HCEC 1CT (cell line): ENCODE measurements at places on chromosomes 7 and 10.
A peak's percentile ranks its signal among the peaks of the same experiment; 100 is the strongest.

- no peak for DNase-seq
Measured at GRCh38 chr7:159113056-159113455, 31.6 kb downstream of the VIPR2 start.

GRCh38 chr10:11551916-11552602, 59.4 kb downstream of the USP6NL start:
- DNase-seq, result peak; percentile 92

- no peak for DNase-seq
Measured at GRCh38 chr10:53395449-53395848, 622.9 kb upstream of the MBL2 start.

DNA sequence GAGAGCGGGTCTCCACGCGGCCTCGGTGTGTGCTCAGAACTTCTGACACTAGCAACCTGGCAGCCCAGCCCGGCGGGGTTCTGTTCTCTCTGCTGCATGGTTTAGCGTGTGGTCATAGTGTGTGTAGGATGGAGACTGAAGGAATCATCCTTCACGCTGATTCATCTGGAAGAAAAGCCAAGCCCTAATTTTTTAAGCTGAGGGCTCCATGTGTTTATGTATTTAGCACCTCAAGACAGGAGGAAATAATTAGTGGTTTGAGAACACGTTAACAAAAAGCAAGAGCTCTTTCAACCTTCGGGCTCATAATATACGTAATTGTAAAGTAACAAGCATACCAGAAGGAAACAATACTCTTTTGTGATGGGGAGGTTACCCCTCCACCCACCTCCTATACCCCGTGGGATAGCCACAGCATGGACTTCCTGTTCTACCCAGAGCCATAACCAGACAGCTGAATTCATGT, 504.6 kb upstream of the MKI67 start:
- no peak for DNase-seq

DNA sequence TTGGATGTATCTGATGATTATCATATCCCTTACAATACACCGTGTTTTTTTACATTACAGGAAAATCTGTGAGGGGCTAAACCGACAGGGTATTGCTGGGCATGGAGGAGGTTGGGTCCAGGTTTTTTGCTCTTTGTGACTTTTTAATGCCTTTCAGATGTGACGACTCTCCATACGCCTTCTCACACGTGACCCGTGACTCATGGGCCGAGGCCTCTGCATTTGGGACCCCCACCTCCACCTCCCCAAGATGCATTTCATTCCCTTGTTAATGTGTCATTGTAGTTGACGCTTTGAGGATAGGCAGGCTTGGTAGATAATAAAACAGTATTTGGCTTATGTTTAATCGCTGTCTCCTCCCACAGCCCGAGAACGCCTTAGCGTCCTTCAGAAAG, 95.3 kb downstream of the CUX1 start:
- no peak for DNase-seq

GRCh38 chr7:43926798-43927123, 525 bp downstream of the UBE2D4 start:
- DNase-seq, result no peak

DNA sequence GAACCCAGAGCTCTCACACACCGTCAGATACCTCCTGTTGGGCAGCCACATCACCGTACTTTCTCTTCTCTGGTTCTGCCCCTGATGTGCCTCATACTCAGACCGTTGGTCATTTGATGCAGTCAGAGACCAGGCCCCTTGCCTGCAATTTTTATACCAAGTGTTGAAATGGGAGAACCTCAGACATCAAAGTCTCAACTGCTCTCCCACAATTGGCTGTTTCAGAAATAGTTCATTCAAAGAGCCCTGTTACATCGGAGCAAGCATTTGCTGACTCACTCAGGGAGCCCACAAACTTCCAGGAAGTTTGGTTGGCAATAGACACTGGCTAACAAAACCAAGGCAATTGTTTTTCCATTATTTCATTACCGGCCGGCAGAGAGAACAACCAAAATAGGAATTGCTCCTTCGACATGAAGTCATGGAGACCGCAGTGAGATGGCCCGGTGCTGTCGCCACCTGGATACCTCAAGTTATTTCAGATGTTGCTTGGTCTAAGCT, 33.5 kb upstream of the ADAM12 start:
- DNase-seq, result peak; percentile 89

GRCh38 chr10:45443101-45444009, 69.3 kb downstream of the ALOX5 start:
- no peak for DNase-seq

DNA sequence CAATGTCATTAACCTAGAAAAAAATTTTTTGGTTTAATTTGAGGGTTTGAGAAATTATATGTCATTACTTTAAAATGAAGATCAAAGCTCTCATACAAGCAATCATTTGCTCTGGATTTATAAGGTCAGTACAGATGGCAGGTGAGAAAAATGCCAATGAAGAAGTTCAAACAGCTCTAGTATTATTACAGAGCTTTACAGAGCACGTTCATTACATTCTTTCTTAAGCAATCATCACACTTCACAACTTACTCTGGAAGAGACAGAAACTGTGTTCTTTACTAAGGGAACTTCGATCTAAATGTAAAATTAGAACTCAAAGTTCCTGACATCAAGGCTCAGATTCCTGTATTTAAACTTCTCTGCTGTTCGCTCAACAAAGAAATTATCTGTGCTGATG, 153.4 kb downstream of the ATE1 start:
- DNase-seq, result peak; percentile 9

GRCh38 chr10:70272925-70273316, 10.9 kb downstream of the NPFFR1 start:
- DNase-seq, result peak; percentile 33

DNA sequence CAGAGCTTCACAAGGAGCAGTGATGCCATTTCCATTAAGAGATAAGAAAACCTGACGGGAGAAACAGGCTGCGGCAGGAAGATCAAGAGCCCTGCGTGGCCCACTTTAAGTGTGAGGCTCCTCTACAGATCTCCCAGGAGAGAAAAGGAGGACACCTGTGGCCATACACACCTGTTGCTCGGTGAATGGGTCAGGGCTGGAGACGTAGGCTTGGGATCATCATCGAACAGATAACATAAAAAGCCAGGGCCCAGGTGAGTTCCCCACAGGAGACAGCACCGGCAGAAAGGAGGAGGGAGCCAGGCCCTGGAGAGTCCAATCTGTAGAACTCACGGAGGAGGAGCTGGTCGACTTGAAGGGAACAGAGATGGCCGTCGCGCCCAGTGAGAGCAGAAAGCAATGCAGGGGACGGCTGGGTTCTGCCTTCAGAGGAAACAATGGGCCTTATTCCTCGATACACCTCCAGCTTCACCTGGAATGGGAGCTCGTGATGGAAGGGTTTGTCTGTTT, 556.8 kb downstream of the DNAJB6 start:
- no peak for DNase-seq

DNA sequence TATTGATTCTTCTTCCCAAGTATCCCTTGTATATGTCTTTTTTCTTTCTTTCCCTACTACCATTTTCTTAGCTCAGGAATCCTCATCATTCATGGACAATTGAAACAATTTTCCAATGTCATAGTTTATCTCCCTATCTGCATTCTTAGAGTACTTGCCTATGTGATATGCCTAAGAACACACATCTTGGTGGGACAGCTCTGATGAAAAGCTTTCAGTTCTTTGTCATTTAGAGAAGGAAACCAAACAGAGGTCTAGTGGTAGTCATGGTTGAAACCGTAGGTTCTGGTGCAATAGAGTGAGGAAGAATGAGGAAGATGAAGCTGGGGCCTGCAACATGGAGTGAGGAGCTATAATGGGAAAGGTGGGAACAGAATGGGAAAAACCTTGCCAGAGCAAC, 28.2 kb downstream of the TDRD1 start:
- DNase-seq, result no peak

DNA sequence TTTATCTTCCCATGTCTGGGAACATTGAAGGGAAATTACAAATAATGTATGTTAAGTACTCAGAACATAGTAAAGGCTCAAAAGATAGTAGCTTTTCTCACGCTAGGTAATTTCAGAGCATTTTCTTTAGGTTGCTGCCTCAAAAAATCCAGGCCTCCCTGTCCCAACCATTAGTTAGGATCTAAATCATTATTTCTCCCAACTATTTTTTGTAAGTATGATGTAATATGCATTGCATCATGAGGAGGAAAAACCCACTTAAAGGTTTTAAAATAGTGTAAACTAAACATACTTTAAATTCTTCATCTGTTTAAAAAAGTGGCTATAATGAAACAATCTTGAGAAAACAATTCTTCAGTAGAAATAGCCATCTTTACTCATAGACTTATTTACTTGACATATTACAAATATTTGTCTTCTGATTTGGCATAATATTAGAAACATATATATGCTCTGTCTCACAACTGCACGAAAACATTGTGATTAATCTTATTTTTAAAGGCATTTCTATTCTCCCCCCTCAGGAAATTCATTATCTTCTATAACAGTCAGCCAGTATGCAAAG, 329.3 kb downstream of the ELMO1 start:
- no peak for DNase-seq

- no peak for DNase-seq
Measured at GRCh38 chr7:146764458-146764857, 647.9 kb downstream of the CNTNAP2 start.

- DNase-seq, result peak; percentile 81
Measured at GRCh38 chr10:73887294-73888039, 13.1 kb upstream of the CAMK2G start.

- DNase-seq, result peak; percentile 89
Measured at GRCh38 chr7:107167483-107168232, 1.1 kb upstream of the HBP1 start.

GRCh38 chr7:64747802-64748201, 46.4 kb upstream of the ZNF138 start:
- no peak for DNase-seq

- DNase-seq, result no peak
Measured at GRCh38 chr10:84188815-84189214, 5.5 kb upstream of the CDHR1 start.

DNA sequence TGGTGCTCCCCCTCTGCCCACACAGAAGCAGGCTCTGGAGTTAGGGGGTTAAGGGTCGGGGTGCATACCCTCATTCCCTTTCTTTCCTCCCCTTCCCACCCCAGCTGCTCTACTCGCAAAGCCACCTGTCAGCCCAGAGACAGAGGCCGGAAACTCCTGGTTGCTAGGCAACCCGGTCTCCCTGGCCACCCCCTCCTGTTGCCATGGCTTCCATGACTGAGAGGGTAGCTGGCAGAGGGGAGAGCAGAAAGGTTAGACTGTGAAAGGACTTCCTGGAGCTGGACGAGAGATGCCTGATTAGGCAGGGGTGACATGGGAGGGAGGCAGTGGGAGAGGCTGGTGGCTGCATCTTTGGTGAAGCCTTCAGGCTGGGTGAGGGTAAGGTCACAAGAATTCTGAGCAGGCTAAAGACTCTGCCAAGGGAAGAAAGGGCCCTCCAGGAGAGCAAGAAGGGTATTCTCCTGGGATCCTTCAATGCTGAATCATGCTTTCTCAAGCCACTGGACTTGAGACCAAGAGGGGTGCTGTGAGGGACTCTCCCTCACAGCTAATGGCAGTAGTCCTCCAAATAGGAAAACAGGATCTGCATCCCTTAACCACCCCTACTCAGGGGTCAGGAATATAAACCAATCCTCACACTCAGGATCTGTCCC, 5.4 kb downstream of the PSD start:
- DNase-seq, result no peak

- no peak for DNase-seq
Measured at GRCh38 chr10:119368991-119369869, 161.9 kb downstream of the GRK5 start.

DNA sequence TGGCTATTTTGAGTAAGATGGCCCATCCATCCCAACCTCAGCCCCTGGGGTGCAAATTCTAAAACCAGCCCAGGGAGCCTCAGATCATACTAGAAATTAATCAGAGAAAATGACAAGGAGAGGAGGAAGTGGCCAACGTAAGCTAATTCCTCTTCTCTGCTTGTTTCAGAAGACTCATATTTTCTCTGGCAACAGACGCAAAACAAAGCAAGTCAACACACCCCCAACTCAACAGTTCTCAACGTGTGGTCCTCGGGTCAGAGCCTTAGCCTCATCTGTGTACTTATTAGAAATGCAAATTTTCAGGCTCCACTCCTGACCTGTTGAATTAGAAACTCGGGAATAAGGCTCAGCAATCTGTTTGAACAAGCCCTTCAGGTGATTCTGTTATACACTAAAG, 413.9 kb upstream of the AUTS2 start:
- no peak for DNase-seq

GRCh38 chr7:20229646-20230500, 12.7 kb upstream of the MACC1 start:
- DNase-seq, result peak; percentile 94

DNA sequence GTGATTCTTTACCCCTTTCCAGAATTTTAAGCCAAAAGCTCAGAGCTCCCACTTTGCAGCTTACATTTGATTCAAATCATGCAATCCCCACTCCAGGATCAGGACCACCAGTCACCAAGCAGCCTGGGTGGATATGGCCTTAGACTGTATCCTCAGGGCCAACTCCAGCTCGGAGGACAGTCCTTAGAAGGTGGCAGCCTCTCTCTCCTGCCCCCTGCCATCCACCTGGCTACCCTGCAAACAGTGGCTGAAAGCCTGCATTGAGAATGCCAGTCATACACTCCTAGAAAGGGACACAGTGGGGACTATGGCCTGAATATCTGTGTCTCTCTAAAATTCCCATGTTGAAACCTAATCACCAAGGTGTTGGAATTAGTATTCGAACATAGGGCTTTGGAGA, 50.0 kb upstream of the KCNMA1 start:
- no peak for DNase-seq

DNA sequence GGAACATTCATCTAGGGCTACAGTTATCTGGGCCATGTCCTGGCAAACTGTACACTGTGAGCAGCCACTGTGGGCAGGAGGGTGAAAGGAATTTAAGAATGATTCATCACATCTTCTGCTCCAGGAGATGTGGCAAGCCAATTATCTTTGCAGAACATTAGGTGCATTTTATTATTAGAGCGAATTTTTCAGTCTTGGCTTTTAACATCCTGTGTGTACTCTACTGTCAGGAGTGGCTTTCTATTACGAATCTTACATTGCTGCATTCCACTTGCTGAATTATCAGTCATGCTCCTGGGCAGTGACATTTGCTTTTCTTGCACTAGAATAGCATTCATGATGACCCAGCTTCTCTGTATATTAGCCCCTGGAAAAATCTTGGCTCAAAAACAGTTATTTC, 109.2 kb upstream of the TARP start:
- no peak for DNase-seq

GRCh38 chr7:36045830-36046341, 107.2 kb upstream of the EEPD1 start:
- DNase-seq, result no peak

GRCh38 chr10:92757066-92757710, 67.4 kb downstream of the HHEX start:
- peak; percentile 82 for DNase-seq

DNA sequence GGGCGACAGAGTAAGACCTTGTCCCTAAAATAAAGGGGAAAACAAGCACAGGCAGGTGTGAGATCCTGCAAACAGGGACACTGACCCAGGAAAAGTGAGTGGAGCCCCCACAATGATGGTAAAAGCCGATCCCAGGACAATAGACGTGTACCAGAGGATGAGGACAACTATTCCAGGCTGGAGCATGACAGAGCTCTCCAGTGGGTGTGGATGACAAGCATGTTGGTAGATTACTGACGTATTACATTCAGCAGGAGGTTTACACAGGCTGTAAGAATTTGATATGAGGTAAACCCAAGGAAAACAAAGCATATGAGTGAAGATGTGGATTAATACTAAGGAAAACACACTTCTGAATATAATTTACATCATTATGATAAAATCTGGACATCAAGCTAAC, 27.8 kb upstream of the SMURF1 start:
- DNase-seq, result no peak
